ENCODE measurements at places on chromosomes 16 and 17. TPM values are rescaled to one million over a fixed set of nuclear protein-coding genes. Genes with fewer than 3 reads are reported as not detected.

DNA sequence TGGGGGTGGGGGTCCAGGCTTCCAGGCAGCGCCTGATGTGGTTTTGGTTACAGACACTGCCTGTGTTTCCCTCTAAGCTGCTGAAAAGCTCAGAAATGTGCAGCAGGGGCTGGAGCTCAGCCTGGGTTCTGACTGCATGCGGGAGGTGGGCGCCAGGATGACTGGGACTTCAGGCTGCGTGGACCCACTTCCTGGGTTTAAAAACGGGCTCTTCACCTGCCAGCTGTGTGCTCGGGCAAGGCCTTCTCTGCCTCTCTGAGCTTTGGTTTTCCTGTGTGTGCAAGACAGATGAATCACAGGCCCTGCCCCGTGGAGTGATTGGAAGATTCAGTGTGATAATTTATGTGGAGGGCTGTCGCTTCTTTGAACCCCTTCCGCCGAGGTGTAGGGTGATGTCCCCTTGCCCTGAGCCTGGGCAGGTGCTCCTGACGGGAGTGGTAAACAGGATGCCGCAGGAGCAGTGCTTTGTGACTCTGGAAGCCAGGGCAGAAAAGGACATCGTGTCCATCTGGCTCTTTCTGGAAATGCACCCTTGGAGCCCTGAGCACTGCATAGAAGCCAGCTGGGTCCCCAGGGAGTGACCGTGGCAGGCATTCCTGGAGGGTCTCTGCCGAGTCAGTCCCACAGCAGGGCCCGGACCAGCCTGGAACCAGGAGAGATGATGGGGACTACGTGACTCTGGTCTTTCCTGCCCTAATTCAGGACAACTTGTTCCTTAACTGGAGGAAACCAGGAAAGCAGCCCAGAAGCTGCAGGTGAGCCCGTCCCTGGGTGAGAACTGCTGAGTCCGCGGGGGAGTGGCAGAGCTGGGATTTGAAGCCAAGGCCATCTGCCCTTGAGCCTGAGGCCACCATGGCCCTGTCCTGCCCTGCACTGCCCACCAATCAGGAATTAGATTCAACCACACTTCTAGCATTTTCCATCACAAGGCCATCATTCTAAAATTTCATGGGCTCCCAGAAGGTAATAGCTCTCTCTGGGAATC lies 28.5 kb upstream of the SLC7A5 start:
- H3K27me3 ChIP-seq, result no peaks in the 10 kb centered on the region
- H3K4me3 ChIP-seq, result no peak overlapping the region
- no peaks in the 10 kb centered on the region for H3K36me3 ChIP-seq
- H3K4me1 ChIP-seq, result peaks cover 6% of the 10 kb centered on the region
- H3K27ac ChIP-seq, result no peak overlapping the region

DNA sequence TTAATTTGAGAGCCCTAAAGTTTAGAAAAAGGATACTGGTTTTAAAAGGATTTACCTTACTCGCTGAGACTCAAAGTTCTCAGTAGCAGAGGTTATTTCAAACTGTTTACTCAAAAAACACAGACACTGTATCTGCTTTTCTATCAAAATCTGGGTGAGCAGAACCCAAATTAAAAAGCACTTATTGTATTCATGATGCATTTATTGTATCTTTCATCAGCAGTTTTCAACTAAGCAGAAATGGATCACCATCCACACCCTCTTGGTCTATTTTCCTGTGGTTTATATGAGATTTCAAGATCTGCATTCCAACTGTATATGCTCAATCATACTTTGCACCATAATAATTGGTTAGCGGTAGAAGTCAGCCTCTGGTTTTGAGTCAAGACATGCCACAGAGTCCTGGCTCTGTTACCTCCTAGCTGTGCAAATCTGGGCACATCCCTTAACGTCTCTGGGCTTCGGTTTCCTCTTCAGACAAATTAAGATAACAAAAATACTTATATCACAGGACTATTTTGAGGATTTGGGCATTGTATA lies 109.5 kb downstream of the ASIC2 start:
- H3K4me1 ChIP-seq, result no peaks in the 10 kb centered on the region
- H3K4me3 ChIP-seq, result no peak overlapping the region
- no peak overlapping the region for H3K27ac ChIP-seq
- H3K36me3 ChIP-seq, result no peaks in the 10 kb centered on the region
- no peak for DNase-seq

DNA sequence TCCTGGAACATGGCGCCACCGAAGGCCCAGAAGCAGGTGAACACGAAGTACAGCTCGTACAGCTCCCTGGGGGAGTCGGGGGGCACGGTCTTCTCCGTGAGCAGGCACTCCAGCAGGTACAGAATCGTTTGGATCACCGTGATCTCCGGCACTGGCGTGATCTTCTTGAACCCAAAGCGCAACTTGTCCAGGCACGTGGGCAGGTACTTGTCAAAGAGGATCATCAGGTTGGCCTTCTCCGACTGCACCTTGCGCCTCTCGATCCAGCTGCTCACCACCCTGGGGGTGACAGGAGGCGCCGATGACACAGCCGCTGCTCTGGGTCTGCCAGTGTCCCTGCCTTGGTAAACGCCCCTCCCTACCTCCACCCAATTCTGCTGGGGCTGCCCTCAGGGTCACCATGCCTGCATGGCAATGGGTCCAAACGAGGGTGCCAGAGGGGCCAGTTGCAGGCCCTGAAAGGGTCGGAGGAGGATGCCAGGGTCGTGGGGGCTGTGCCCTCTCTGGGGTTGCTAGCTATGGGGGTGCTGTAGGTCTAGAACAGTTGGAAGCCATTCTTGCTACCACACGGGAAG lies 90.9 kb downstream of the DNAH17 start:
- H3K4me1 ChIP-seq, result no peaks in the 10 kb centered on the region
- H3K27ac ChIP-seq, result no peak overlapping the region
- H3K4me3 ChIP-seq, result no peak overlapping the region

DNA sequence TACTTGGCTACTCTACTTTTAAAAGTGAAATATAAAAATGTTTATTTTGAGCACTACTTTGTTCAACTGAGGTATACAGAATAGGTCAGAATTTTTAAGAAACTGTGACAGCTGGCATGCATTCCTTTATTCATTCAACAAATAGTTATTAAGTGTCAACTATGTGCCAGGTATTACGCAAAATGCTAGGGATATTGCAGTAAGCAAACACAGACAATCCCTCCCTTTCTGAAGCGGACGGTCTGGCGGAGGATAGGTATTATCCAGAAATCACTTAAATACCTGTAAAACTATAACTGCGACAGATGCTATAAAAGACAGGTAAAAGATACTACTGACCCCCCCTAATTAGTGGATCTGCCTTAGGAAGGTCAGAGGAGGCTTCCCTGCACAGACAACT lies 26.1 kb downstream of the METTL16 start:
- no peak overlapping the region for H3K4me3 ChIP-seq
- H3K27me3 ChIP-seq, result no peaks in the 10 kb centered on the region
- H3K27ac ChIP-seq, result peak overlapping the region; percentile 81
- H3K4me1 ChIP-seq, result peaks cover 21% of the 10 kb centered on the region
- H3K36me3 ChIP-seq, result no peaks in the 10 kb centered on the region
- no peak for DNase-seq

DNA sequence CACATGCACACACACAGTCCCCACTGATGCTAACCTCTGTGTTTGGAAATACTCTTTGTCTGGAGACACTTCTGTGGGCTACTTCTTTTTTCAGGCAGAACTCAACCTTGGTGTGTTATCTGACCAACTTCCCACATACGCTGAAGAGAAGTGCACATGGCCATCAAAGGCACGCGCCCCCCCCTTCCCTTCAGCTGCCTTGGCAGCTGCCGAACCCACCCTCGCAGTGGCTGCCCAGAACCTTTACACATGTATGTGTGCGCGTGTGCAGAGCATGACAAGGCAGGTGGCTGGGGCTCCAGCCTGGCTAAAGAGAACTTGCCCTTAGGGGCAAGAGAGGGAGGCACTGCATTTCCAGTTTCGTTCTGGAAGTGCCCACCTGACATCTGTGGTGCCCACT lies 3.9 kb downstream of the RAPGEFL1 start:
- H3K4me3 ChIP-seq, result no peak overlapping the region
- H3K27me3 ChIP-seq, result no peaks in the 10 kb centered on the region
- DNase-seq, result no peak

DNA sequence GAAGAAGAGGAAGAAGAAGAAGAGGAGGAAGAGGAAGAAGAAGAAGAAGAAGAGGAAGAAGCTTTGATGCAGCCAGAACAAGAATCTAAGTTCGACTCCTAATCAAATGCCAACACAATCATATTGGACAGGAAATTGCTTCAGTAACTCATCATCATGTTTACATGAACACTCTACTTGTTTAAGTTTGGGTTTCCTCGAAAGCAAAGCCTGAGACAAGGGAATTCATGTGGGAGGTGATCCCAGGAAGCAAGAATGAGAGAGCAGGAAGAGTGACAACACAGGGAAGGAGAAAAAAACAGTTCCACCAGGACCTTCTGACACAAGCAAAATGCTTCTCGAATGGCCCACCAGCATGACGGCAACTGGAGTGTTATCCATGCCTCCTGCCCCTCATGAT lies 279.0 kb downstream of the PMP22 start:
- H3K27me3 ChIP-seq, result no peaks in the 10 kb centered on the region
- H3K27ac ChIP-seq, result no peak overlapping the region
- DNase-seq, result no peak
- H3K4me1 ChIP-seq, result no peaks in the 10 kb centered on the region
- no peaks in the 10 kb centered on the region for H3K36me3 ChIP-seq

GRCh38 chr17:80113033-80113484 lies 11.7 kb downstream of the GAA start:
- H3K27ac ChIP-seq, result no peak overlapping the region
- H3K36me3 ChIP-seq, result peaks cover 5% of the 10 kb centered on the region
- no peak overlapping the region for H3K4me3 ChIP-seq
- H3K4me1 ChIP-seq, result no peaks in the 10 kb centered on the region
- H3K27me3 ChIP-seq, result no peaks in the 10 kb centered on the region

DNA sequence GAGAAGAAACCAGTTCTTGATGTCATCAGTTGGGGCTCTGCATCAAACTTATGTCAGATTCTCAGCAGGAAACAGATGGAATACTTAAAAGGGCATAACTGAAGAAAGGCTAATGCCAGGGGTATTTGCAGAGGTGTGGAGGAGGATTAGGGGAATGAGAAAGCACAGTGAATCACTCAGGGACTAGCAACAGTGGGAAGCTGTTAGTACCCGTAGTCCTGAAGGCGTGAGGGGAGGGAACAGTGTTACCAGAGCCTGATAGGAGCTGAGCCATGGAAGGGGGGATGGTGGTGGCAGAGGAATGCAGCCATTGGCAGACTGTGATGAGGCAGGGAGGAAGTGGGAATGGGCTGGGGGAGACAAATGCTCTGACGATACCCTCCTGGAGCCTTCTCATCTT lies 162.3 kb downstream of the UTP18 start:
- no peaks in the 10 kb centered on the region for H3K36me3 ChIP-seq
- H3K4me1 ChIP-seq, result no peaks in the 10 kb centered on the region
- no peak overlapping the region for H3K27ac ChIP-seq
- no peaks in the 10 kb centered on the region for H3K27me3 ChIP-seq

DNA sequence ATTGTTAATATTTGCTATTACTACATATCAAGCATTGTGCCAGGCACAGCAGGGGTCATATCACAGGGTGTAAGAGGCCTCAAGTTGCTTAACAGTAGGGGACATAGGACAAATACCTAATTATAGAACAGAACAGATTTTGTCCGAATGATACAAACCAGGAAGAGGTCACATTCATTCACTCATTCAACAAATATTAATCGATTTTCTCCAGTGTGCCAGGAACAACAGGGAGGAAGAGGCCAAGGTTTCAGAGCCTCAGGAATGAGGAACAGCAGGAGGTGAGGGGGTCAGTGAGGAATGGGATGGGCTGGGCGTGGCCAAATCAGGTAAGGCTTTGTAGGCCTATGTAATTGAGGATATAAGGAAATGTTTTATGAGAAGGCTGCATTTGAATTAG lies 11.2 kb upstream of the CHST4 start:
- no peak overlapping the region for H3K27ac ChIP-seq
- no peak overlapping the region for H3K4me3 ChIP-seq
- H3K27me3 ChIP-seq, result no peaks in the 10 kb centered on the region
- no peaks in the 10 kb centered on the region for H3K4me1 ChIP-seq

DNA sequence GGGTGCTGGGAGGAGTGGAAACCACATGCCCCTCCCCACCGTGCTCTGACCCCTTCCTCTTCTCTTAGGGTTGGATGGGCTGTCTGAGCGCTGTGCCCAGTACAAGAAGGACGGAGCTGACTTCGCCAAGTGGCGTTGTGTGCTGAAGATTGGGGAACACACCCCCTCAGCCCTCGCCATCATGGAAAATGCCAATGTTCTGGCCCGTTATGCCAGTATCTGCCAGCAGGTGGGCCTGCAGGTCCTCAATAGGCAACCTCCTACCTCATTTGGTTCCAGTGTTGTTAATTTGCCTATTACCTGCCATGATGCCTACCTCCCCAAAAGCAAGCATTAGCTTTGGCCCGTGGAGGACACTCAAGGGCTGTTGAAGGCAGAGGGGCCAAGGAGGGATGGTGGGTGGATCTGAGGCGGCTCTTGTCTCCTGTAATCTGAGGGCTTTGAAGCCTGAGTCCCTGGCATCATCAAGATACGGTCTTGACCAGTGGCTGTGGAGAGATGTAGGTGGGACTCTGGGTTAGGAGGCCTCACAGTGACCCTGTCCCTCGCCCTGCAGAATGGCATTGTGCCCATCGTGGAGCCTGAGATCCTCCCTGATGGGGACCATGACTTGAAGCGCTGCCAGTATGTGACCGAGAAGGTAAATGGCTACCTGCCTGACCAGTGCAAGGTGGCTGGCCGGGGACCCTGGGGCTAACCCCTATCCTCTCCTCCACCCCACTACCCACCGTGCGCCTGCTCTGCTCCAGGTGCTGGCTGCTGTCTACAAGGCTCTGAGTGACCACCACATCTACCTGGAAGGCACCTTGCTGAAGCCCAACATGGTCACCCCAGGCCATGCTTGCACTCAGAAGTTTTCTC lies 3.4 kb downstream of the ALDOA start:
- H3K4me1 ChIP-seq, result peaks cover 38% of the 10 kb centered on the region
- no peaks in the 10 kb centered on the region for H3K27me3 ChIP-seq
- DNase-seq, result no peak
- no peak overlapping the region for H3K4me3 ChIP-seq

DNA sequence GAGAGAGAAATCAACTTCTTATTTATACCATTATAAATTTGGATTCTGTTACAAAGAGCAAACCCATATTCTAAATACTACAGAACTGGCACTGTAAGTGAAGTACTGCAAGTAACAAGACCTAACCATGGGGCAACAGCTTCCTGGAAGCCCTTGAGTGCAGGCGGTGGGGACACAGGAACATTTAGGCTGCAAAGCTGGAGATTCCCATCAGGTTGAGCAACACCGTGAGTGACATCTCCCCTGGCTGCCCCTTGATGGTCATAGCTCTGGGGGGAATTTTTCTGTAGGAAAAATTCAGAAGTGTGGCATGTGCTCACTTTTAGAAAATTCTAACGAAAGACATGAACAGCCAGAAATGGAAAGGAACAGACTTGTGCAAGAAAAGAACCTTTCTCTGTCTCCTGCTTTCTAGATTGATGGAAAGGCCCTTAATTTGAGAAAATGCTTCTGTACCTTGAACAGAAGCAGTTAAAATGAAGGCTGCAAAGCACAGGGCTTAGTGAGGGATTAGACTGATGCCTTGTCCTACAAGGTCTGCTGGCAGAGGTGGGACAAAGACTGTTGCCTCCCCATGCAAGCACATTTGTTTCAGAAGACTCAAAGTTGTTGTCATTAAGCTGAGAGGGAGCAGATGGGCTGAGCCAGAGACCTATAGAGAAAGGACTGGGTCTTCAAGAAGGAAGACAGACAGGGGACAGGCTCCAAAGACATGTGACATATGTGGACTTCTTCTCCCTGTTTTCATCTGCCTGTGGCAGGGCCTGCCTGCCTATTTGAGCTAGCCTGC lies 380.8 kb downstream of the SLC39A11 start:
- no peaks in the 10 kb centered on the region for H3K4me1 ChIP-seq
- no peaks in the 10 kb centered on the region for H3K36me3 ChIP-seq
- no peak overlapping the region for H3K27ac ChIP-seq
- DNase-seq, result no peak
- H3K4me3 ChIP-seq, result no peak overlapping the region

The SNAI3 gene
- total RNA-seq, result 1.7 TPM

The HEATR9 gene
- total RNA-seq, result not detected

The PYDC1 gene
- not detected for total RNA-seq
